ENCODE measurements at places on chromosomes 2 and 18. TPM values are rescaled to one million over a fixed set of nuclear protein-coding genes. Genes with fewer than 3 reads are reported as not detected.

Gene PAX8
- 1.3 TPM for total RNA-seq

Gene IL37
- 0.64 TPM for total RNA-seq

Gene INHBB
- 0.98 TPM for total RNA-seq

- DNase-seq = no peak
Observed at GRCh38 chr2:130843321-130843985, 6.7 kb downstream of the ARHGEF4 start.
